ENCODE measurements at places on chromosomes 5 and 9. TPM values are rescaled to one million over a fixed set of nuclear protein-coding genes. Genes with fewer than 3 reads are reported as not detected.
A peak's percentile ranks its signal among the peaks of the same experiment; 100 is the strongest.

PTGS1 gene
- 30.2 TPM for total RNA-seq

ANKRD34B gene
- total RNA-seq, result not detected

HTR4 gene
- total RNA-seq, result 0.32 TPM

BTNL3 gene
- total RNA-seq, result not detected

- DNase-seq, result peak; percentile 45
These were observed 57.7 kb upstream of the SHB start for GRCh38 chr9:38126730-38127129.

GRCh38 chr9:108854641-108855528, 901 bp downstream of the ACTL7B start:
- DNase-seq, result no peak

DNA sequence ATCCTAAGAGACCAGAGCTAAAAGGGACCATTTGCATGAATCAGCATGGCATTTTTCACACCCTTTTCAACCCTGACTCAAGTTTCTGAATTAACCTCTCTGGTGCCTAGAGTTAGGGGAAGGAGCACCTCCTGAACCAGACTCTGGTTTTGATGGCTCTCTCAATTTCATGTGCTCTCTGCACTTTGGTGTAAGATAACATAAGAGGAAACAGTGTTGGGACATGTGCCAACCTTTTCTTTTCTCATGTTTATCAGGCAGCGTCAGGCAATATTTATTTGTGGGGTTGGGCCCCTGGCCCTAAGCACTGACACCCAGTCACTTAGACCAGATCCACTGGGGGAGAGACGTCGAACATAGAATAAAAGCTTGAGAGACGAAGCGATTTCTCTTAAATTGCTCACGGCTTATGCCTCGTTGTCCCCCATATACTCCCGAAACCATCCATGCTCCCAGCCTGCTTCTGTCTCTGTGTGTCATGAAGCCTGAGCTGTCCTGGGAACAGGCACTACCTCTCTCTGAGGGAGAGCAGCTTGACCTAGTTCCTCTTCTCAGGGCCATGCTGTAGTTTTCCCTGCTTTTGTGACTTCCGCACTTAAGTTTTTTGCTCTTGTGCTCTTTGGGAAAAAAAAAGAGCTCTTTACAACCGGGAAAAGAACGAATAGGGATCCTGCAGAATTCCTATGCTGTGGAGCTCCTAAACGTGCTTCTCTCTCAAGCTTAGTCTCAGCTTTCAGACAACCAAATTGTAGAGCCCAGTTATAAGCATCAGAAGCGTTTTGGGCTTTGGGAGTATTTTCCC, 195.7 kb downstream of the NR3C1 start:
- DNase-seq, result no peak

DNA sequence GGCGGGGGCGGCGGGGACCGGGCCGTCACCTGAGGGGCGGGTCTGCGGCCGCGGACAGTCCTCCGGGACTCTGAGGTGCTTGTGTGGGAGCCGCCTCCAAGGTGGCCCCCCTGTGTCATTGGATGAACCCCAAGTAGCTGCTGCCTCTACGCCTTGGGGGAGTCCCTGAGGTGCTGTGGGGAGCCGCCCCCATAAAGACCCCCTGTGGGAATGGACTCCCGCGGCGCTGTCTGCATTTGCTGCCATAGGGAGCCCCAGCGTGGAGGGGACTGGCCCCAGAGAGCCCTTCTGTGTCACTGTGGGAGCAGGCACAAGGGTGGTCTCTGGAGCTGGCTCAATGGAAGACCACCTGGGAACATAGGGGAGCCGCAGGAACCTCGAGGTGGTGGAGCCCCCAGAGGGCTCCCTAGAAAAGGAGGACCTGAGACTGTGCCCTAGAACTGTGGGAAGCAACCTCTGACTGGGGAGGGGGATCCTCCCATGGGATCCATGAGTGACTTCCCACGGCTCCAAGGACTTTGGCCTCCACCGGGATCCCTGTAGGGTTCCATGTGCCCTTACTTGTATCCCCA, 412 bp downstream of the PHF24 start:
- no peak for DNase-seq

DNA sequence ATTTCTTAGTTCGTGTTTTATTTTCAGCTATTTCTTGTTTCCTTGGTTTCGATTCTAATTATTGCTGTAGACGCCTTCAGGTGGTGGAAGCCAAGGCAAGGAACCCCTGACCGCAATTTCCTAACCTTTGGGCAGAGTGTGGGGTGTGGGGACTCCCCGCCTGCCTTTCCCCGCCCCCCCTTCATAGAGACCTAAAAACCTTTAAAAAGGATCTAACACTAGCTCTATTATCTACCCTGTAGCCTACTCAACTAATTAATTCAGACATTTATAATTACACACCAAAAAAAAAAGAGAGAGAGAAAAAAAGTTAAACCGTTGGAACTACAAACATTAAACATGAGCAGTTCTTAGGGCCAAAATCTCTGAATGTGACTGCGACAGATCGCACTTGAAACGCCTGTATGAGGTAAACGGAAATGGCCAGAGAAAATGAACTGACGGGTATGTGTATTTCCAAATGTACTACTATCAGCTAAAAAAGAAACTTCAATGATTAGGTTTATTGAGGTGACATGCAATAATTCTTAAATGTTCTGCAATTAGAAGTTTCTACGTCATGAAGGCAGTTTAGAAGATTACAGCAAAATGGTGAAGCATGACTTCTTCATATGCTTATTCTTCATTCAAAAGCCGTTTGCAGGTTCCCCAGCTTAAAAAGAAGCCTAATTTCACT, 19.0 kb upstream of the FER start:
- DNase-seq, result no peak

DNA sequence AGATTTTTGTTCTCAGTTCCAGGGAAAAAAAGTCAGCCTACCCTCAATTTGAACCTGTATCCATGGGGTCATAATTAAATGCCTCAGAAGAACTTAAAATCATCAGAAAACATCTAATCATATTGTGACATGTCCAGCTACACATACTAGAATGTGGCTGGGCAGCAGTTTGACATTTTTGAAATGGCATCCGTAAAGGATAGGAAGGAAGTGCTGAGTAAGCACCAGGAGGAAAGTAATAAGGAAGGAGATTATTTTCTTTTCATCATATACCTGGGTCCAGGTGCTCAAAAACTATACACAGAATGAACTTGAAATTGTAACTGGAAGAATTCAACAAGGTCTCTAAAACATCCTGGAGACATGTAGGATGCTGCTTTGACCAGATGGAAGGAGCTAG, 116.9 kb upstream of the RAI14 start:
- DNase-seq, result no peak

All from posterior vena cava (tissue), 2 donors.